ENCODE measurements at places on chromosomes 12 and 14.

DNA sequence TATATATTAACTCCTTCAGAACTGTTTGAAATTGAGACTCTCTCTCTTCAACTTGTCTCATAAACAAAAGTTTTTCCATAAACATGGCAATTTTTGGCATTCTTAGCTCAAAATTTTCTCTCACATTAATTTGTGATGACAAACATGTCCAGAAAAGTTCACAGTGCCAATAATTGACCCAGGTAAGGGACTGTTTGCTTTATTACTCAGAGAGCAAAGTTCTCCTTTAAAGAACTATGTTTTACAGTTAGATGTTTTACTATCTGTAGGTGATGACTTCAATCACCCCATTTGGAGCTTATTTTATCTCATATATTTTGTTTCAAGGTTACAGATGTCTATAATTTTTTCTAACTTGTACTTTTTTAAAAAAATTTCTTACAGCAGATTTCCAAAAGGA lies 855.6 kb downstream of the SLC16A7 start:
- no peak for DNase-seq

GRCh38 chr14:85471744-85472143 lies 58.2 kb upstream of the FLRT2 start:
- no peak for DNase-seq

DNA sequence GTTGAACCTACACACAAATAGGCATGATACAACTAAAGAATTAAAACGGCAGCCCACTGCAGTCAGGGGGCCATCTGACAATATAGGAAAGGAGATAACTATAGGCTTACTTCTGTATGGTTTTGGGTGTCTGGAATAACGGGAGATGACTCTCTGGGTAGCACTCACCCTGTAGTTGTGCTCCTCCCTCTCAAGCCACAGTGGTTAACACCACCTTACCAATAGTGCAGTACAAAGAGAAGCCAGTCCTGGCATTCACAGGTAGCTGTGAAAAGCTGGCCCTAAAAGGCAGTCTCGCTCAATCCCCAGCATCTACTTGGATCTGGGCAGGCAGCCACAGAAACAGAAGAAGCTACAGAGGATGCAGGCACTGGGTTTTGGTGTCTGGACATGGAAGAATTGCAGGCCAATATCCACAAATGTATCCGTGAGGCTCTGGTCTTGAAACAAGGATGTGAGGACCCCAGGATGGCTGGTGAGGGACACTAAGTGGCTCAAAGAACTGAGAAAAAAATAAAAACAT lies 93.0 kb downstream of the DPF3 start:
- DNase-seq, result no peak

GRCh38 chr12:108724890-108725151 lies 6.5 kb downstream of the CORO1C start:
- DNase-seq, result no peak

GRCh38 chr12:78501825-78502224 lies 362.7 kb upstream of the SYT1 start:
- DNase-seq, result no peak

DNA sequence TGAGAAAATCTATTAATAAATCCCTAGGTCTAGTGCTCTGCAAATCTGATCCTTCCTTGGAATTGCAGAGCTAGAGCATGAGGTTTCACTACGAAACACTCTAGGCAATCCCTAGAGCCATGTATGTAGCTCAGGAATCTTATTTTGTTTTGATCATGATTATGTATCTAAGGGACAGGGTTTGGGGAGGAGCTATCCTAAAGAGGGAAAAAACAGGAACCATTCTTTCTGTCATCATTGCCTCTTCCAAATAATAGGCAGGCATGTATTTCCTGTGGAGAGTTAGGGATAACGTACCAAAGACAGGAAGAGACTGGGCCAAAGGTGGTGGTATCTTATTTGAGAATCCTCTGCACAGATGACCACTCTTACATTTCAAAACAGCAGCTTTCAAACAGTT lies 88.8 kb upstream of the GTF2A1 start:
- DNase-seq, result no peak

- no peak for DNase-seq
Measured at GRCh38 chr14:85250414-85251189, 279.3 kb upstream of the FLRT2 start.

DNA sequence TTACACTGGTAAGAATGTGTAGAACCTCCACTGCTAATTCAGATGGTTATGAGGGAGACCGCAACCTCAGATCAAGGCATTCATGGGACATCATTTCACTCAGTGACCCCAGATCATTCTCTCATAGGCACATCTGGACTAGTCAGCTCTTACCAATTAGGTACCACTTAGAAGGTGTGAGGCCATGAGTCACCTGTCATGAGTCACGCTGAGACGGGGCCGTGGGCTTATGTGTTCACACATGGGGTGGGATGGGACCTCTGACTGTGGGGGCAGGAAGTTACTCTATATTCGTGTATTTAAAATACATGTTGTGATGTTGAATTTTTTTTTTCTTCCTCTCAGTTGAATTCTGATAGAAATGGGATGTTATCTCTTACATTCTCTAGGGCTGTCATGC lies 55.9 kb downstream of the CCDC92 start:
- DNase-seq, result no peak

GRCh38 chr12:20187456-20187855 lies 180.9 kb upstream of the PDE3A start:
- peak; percentile 6 for DNase-seq

DNA sequence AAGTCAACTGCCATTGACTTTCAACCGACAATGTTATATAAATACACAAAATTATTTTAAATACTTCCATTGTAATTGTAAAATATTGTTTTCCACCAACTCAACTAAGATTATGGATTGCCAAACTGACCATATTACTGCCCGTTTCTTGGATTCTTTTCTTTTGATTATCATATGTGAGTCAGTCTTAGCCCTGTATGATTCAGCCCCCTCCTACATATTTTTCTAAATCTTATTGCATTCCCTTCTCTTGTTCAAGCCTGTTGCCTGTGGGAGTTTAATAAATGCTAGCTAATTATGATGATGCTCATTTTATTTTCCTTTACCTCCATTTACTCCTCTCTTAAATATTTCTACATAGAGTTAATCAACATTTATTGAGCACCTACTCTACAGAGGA lies 6.8 kb downstream of the RASSF9 start:
- no peak for DNase-seq

- DNase-seq, result no peak
Measured at GRCh38 chr14:55884819-55885218, 233.4 kb upstream of the PELI2 start.

DNA sequence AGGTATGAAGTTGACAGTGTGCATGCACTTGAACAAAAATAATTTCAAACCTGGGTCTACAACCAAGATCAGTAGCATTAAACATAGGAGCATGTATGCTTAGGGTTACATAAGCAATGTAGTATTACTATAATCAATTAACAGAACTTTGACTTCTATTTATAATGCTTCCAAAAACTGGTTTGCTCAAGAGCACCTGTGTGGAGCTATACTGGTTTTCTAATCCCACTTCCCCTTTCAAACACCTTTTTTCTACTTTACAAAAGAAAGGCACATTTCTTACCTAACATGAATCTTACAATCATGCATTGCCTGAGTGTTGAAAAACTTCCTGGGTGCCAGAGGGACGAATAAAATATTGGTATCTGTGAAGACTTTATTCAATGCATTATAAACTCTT lies 72.7 kb downstream of the EFCAB11 start:
- no peak for DNase-seq

DNA sequence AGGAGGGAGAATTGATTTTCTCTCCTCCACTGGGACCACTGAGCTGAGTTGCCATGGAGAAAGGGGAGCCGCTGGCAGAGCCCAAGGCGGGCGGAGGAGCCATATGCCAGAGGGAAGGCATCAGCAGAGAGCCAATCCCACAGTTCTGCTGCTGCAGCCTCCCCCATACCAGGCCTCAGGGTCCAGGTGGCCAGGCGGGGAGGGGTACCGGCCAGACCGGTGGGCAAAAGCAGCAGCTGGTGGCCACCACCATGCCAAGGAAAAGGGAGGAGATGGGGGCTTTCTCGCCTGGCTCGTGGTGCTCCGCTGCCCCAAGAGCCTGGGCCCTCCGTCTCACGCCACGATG lies 72.8 kb downstream of the PITPNM2 start:
- no peak for DNase-seq

GRCh38 chr14:63752449-63753169 lies 24.7 kb upstream of the SGPP1 start:
- peak; percentile 47 for DNase-seq

DNA sequence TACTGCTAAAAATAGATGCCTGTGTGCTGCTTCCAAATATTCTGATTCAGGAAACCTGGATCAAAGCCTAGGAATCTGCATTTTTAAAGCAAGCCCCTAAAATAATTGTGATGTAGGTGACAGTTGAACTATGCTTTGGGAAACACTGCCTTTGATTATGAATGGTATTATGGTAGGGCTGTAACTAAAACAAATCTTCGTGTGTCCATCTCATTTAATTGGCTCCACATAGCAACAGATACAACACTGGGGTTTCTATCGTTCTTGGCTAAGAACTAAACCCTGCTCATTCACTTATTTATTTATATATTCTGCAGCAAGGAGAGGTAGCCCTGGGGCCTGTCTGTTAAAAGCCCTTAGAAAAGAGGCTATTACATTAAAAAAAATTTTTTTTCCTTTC lies 23.0 kb upstream of the ITGA5 start:
- DNase-seq, result no peak

DNA sequence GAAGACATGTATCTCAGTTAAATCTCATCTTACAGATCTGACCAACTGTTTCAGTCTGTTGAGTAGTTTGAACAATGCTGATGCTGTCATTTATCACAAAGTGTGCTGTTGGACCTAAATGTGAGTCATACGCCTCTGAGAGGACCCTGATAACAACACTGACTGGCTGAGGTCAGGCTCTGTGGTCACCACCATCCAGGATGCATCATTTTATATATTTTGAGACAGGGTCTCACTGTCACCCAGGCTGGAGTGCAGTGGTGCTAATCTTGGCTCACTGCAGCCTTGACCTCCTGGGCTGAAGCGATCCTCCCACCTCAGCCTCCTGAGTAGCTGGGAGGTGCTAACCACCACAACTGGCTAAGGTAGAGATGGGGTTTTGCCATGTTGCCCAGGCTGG lies 181.0 kb upstream of the RGS6 start:
- no peak for DNase-seq

- DNase-seq, result no peak
Measured at GRCh38 chr14:99268810-99269707, 2.9 kb downstream of the BCL11B start.

GRCh38 chr14:74526854-74527585 lies 33.5 kb downstream of the ISCA2 start:
- no peak for DNase-seq

GRCh38 chr14:25044106-25044698 lies 5.7 kb downstream of the STXBP6 start:
- no peak for DNase-seq

DNA sequence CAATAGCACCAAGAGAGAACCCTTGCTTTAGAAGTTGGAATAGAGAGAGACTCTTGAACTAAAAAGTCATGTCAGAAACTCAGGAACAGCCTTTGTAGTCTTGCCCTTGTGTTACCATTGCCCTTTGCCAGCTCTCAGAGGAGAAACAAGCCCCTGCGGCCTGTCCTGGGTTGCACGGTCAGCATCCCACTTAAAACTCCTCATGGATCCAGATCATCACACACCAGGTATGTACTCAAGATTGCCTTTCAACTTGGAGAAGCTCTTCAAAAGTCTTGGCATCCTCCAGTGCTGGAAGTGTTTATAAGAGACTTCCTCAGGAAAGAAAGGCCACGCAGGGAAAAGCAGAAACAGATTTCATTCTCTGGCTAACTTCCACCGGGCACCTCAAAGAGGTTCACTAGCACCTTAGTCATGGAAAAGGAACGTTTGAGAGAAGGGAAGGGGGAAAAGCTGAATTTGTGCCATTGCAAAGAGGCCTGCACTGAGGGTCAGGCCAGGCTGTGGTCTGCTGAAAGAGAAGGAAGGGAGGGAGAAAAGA lies 594.2 kb downstream of the MED13L start:
- no peak for DNase-seq

DNA sequence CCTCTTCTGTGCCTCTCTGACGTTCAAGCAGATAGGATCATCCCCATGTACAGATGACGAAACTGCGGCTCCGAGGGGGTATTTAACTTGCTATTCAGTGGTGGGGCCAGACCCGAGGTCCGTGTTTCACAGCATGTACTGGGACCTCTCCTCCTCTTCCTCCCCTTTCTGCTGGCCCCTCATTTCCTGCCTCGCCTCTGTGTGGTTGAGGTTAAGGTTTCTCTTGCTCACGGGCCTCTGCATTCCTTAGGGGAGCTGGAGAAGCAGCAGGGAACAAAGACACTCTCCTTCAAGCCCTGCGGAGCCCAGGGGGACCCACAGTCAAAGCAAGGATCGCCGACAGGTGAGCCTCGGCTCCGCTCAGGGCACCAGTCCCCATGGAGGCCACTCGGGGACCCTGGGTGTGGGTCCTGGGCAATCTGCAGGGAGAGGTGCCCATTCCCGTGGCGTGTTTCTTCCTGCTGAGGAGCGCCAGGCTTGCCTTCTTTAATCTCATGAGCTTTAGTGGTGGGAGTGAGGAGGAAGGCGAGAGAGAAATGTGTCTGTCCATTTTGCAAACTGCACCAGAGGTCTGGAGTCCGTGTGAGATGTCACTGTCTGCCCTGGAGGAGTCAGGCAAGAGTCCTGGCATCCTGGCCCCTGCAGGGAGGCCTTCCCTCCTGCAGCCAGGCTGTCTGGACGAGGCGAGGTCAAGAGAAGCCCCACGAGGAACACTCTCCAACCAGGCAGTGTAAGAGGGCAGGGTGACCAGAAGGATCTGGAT lies 45.0 kb downstream of the SLC6A12 start:
- peak; percentile 61 for DNase-seq

GRCh38 chr14:75566321-75566720 lies 12.1 kb upstream of the FLVCR2 start:
- no peak for DNase-seq

GRCh38 chr12:124544311-124544970 lies 23.0 kb downstream of the NCOR2 start:
- DNase-seq, result no peak

DNA sequence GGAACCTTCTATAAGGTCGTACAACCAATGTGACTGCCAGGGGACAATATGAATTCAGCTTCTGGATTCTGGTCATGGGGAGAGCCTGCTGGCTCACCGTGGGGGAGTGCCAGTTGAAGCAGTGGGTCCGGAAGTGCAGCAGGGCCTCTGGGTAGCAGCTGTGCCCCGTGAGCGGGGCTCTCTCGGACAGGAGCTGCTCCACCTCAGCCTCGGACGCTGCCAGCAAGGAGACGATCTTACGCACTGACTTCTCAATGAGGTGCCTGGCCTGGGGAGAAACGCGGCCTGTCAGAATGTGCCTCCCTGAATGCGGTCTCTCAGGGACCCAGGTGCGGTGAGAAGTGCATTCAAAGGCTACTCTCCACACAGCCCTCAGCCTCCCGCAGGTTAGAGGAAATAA lies 42.0 kb downstream of the LGMN start:
- peak; percentile 35 for DNase-seq

DNA sequence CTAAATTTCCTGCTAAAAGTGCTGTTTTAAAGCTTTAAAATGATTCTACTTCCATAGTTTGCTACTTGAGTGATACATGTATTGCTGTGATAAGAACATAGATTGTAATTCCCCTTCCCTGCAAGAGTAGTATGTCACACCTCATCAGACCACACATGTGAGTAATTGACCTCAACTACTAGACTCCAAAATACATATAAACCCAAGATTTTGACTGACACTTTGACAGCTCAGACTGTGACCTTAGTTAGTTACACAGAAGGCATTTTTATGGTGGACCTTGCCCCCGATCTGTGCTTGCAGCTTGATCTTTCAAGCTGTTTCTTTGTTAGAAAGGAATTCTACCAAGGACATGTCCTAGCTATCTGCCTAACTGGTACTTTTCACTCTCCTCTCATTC lies 18.6 kb downstream of the APOBEC1 start:
- DNase-seq, result no peak

All from KBM-7 (cell line).